ENCODE measurements at places on chromosomes 2 and 18. TPM values are rescaled to one million over a fixed set of nuclear protein-coding genes. Genes with fewer than 3 reads are reported as not detected.

VAMP5 gene
- 10.1 TPM for total RNA-seq

RASGRP3 gene
- total RNA-seq = 5.9 TPM

GRCh38 chr2:232910376-232910775 lies 40.3 kb downstream of the SNORC start:
- DNase-seq = no peak

DNA sequence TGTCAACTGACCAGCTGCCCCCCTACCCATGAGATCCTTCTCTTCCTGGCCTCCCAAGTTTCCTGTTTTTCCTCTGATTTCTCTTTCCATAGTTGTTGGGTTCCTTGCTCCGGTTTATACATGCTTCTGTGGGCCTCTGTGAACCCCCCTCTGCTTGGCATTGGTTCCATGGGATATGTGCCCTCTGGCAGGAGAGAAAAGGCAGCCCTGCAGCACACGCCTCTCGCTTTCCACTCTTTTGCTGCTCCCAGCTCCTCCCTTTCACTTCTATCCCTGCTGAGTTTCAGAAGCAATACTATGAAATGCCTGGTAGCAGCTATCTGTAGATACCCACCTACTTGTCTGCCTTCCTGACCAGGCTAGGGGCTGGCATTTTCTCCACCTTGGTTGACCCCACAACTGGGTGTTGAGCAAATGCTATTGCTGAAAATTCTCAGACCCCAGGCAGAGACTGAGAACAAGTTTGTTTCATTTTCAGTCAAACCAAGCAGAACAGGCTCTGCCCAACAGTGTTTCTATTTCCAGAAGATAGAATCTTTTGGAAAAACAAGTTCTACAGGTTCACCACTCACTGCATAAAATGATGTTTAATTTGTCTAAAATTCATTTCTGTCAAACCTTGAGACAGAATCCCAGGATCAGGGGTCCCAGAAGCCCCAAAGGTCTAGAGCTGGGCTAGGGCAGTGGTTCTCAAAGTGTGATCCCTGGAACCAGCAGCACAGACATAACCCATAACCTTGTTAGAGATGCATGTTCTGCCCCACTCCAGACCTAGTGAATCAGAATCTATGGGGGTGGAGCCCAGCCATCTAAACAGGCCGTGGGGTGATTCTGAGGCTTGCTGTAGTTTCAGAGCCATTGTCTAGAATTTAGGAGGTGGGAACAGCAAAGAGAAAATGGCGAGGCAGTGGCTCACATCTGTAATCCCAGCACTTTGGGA lies 13.4 kb downstream of the CAPG start:
- no peak for DNase-seq

GRCh38 chr2:100739735-100740432 lies 80.1 kb upstream of the NPAS2 start:
- DNase-seq = no peak

GRCh38 chr2:236774171-236774570 lies 204.5 kb downstream of the ACKR3 start:
- DNase-seq = peak; percentile 58

DNA sequence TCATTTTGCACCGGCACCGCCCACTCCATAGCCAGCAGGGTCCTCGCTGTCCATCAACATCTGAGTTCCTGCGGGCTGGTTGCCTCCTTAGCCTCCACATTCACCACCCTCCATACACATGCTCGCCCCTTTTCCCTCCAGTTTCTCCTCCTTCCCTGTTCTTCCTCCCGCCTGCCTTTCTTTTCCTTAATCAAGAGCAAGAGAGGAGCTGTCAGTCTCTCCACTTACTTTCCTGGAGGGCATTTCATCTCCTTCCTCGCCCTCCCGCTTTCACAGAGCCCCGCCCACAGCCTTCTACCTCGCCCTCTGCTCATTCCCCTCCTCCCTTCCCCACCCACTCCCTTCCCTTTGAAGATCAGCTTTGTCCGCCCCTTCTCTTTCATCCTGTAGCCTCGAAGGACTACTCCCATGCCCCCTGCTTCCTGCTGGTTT lies 13.8 kb upstream of the ZBTB7C start:
- DNase-seq = no peak

- no peak for DNase-seq
Measured at GRCh38 chr18:50935493-50936191, 32.2 kb upstream of the ELAC1 start.
